ENCODE measurements at places on chromosomes 3 and 15.
A peak's percentile ranks its signal among the peaks of the same experiment; 100 is the strongest.

DNA sequence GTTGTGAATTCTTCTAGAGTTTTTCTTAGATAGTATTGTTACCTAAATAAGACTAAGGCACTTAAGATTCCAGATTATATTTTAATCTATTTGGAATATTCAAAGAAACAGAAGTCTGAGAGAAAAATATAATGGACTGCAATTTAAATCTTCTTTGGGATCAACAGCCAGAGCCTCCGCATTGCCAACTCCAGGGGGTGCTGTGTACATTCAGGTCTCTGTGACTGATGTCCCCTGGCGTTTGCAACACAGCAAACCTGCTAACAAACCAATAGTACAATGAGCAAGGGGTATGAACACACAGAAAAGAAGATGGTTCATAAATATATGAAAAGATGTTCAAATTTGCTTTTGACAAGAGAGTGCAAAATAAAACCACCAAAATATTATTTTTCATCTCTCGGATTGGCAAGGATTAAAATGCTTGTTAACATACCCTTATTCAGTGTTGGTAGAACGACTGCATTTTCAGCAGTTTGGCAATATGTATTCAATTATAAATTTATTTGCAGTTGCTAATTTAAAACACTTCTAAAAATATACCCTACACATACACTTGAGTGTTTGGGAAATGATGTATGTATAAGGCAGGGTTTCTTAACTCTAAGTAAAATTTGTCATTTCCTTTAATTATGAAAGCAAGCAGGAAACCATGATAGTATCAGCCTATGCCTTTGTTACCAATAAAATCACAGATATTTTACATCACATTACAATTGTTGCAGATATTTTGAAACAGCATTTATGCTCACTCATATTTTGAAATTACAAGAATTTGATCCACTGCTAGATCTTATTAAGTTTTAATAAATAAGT lies 16.1 kb upstream of the TM4SF1 start:
- DNase-seq: peak; percentile 69

- DNase-seq: peak; percentile 33
These were observed 22.9 kb downstream of the FYCO1 start for GRCh38 chr3:45972534-45973402.

DNA sequence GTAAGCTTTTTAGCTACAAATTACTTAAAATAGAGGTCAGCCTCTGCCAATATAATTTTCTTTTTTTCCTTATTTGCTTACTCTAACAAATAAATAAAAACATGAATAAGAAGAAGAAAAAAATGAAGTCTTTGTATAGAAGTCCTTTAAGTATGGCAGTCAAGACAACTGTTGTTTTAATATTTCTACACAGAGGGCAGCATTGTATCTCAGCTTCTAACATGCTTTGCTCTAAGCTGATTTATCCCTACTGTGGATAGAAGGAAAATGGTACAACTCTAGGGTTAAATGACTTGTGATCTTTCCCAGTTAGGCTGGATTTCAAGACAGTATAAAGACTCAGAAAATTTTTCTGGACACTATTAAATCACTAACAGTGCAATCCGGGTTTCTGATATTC lies 104.3 kb upstream of the MEIS2 start:
- no peak for DNase-seq

DNA sequence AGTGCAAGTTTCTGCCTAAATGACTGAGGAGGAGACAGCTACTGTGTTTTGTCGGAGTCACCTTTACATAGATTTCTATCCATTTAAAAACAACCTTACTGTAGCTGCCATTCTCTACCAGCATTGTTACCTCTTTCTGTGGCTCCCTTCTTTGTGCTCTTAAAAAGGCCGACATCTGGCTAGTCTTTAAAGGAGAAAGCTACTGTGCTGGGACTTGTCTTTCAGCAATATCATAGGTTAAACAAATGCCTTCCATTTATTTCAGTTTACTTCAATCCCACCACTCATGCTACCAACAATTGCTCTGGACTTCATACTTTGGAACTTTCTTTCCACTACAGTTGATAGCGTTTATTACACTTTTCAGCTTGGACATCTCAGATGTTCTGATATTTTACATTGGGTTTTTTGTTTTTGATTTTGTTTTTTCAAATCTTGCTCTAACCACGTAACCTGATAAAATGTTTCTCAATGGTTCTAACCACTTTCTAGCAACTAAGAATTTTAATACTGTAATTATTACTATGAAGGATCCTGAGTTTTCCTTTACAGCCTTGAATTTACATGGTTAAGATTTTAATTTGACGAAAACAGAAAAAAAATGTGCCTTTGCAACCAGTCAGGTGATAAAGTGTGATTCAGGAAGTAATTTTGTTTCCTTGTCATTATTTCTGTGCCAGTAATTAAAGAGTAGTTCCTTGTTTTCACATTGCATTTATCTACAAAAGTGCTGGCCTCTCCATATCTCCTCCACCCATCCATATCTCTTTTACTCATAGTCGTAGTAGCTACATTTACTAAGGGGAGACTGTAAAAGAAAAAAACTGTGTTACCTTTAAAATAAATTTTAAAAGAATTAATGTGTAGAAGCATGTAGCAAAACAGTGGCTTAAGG lies 1.3 kb upstream of the CBLB start:
- DNase-seq: no peak

GRCh38 chr3:190492129-190492528 lies 21.8 kb upstream of the IL1RAP start:
- DNase-seq: no peak

DNA sequence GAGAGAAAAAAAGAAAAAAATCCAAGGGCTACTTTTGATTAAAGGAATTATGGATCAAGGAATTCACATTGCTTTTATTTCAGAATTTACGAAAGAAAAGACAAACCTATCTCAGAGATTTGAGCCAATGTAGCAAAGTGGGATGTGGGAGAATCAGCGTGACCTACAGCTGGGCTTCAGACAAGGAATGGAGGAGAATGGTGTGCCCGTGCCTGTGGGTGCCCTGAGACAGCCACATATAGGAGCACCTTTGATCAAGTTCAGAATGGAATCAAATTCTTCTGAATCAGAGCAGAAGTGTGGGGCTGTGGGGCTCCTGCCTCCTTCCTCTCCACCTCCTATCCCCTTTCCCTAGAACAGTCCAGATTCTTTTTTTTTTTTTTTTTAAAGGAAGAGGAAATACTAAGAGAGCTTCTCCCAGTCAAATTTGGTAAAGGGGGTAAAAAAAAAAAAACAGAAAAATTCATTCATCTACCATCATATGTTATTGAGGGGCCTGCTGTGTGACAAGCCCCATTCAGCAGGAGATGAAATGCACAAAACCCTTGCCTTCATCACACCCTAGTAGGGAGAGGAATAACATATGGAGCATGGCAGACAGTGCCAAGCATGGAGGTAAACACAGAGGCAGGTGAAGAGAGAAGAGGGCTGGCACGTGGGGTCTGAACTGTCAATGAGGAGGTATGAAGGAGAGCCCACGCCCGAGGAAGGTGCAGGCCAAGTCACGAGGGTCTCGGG lies 25.0 kb upstream of the MUSTN1 start:
- no peak for DNase-seq

DNA sequence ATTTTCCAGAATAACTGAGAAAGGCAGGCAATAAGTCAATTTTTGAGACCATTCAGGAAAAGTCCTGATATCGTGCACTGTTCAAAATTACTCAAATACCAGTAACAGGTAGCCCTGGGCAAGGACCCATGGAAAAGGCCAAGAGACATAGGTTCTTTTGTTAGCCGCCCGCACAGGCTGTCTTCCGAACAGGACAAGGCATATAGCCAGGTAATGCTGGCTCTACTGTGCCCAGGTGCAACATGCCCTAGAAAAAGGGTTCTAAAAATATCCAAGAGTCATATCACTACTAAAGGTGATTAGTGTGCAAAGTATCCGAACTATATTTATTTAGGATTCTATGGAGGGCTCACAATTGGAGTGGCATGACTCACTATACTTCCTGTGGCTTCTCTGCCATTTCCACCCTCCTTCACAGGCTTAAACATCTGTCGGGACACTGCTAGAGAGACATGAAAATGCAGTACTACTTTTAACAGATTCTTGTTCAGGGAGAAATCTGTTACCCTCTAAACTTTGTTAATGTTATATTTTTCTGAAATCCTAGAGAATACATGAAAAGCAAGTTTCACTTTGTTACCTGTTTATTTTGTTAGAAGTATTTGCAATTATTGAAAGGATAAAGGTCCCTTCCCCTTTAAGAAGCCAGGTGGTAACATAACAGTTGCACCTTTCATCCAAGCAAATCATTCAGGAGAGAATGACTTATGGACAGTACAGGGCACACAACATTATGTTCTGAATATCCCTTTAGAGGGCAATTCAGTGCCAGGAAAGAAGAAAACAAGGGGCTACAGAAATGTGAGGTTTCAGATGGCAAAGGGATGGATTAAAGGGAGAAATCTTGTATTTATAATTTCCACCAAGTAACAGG lies 293.3 kb upstream of the THBS1 start:
- no peak for DNase-seq

DNA sequence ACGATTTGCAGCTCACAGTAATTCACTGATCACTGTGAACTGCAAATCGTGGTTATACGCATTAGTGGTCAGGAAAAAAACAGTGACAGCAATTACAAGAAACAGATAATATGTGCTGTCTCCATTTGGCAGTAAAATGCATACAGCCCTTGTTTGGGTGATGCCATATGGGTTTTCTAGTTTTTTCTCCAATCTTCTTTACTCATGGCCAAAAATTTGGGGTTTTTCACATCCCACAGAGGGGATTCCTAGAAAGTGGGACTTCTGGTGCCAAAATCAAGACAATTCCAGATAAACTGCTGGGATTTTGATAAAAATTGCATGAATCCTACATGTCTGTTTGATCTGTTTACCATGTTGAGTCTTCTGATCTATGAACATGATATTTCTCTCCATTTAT lies 15.6 kb downstream of the NDN start:
- DNase-seq: no peak

- no peak for DNase-seq
These were observed 48.0 kb downstream of the ABHD2 start for GRCh38 chr15:89136078-89136806.

DNA sequence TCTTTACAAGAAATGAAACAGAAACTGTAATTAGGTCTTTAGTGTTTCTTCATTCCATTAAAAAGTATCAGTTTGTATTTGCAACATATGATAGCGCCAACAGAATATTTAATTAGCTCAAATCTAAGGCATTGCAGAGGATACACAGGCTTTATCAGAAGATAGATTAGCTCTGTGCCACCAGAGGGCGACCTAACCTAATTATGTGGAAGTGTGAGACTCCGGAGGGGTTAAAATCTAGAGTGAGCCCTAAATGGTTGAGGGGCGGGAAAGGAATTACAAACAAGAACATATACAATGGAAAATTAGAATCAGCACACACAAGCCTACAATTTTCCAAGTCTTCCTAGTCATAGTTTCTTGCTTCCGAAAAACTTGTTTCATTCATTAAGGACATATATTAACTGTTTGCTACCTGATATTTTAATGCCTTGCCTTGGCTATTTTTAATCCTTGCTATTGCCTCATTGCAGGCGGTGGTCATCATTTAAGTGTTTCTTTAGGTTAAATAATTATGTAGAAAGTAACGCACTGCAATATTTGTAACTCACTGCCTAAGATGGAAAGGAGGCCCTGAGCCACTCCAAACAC lies 18.0 kb upstream of the RYR3 start:
- DNase-seq: no peak

GRCh38 chr3:64224826-64225610 lies at the start of gene PRICKLE2:
PRICKLE2 (minus strand) TSS chr3:64225466; CDS start chr3:64198927, 26,539 bp downstream.
- DNase-seq: peak; percentile 62

- no peak for DNase-seq
These were observed 124.8 kb downstream of the LIPC start for GRCh38 chr15:58556541-58556940.

- no peak for DNase-seq
These were observed 3.7 kb upstream of the MAN2C1 start for GRCh38 chr15:75371901-75372688.

DNA sequence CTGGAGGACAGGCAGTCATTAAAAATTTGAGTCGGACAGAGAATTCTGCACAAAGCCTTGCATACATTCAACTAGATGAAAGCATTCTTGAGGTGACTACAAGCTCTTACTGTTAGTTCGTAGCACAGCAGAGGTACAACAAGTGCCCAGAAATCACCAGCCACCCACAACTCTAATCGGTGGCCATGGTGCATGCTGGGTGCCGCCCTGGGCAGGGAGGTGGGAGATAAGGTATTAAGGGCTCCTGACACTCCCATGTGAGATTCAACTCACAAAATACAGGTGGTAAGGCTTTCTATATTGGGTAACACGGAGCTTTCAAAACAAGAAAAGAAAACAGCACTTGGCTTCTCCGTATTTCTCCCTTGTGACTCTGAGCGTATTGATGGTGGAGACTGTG lies 66.0 kb downstream of the MEIS2 start:
- no peak for DNase-seq

DNA sequence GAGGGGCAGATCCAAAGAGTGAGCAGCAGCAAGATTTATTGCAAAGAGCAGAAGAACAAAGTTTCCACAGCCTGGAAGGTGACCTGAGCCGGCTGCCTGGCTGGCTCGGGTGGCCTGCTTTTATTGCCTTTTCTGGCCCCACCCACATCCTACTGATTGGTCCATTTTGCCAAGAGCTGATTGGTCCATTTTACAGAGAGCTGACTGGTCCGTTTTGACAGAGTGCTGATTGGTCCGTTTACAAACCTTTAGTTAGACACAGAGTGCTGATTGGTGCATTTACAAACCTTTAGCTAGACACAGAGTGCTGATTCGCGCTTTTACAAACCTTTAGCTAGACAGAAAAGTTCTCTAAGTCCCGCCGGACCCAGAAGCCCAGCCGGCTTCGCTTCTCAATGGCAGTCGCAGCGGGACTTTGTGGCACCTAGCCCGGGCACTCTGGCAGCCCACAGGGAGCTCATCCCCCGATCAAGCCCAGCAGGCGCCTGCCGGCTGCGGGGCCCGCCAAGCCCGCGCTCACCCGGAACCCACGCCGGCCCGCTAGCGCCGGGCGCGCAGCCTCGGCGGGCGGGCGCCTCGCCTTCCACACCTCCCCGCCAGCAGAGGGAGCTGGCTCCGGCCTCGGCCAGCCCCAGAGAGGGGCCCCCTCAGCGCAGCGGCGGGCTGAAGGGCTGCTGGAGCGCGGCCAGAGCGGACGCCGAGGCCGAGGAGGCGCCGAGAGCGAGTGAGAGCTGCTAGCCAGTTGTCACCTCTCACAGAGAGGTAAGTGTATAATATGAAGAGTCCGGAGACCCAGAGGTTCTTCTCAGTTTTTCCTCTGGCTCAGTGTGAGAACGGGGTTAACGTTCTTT lies 339.2 kb downstream of the CHL1 start:
- no peak for DNase-seq

GRCh38 chr3:15819576-15819975 lies 21.8 kb upstream of the ANKRD28 start:
- no peak for DNase-seq

DNA sequence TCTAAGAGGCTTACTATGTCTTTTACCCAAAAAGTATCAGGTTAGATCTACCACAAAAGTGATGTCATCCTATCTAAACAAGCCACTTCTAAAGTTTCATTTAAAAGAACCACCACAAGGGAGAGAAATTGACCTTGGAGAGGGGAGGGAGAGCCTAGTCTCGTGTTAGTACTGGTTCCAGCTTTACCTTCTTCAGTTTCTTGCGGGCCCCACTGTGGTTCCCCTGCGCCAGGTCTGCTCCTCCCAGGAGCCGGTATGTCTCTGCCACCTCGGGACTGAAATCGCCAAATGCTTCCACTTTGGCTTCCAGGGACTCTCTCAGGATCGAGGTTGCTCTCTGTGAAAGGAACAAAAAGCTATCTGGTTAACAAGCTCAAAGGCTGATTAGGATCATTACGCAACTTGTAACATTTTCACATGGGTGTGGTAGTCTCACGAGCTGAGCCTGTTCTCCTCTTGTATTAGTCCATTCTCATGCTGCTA lies 51.1 kb downstream of the SYNM start:
- DNase-seq: no peak

All from smooth muscle cell of the brain vasculature (primary cell).